AML-193 (cell line): ENCODE measurements at places on chromosomes 7 and 10.

DNA sequence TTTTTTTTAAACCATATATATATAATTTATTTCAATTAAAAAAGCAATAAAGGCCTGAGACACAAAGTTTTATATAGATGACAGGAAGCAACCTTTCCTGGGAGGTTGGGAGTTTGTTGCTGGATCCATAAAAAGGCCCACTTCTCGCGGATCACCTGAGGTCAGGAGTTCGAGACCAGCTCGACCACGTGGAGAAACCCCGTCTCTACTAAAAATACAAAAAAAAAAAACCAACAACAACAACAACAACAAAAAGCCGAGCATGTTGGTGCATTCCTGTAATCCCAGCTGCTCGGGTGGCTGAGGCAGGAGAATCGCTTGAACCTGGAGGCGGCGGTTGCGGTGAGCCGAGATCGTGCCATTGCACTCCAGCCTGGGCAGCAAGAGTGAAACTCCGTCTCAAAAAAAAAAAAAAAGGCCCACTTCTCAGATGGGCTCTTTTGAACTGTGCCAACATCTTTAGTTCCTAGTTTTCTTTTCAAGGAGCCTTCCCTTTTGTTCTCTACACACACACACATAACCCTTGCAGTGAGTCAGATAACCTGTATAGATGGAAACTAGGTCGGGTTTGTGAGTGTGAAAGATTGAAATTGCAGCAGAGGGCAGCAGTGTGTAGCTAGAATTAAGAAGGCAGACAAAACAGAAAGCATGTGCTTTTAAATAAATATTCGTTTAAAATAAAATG, 1.2 kb upstream of the SMNDC1 start:
- peak; percentile 87 for DNase-seq

DNA sequence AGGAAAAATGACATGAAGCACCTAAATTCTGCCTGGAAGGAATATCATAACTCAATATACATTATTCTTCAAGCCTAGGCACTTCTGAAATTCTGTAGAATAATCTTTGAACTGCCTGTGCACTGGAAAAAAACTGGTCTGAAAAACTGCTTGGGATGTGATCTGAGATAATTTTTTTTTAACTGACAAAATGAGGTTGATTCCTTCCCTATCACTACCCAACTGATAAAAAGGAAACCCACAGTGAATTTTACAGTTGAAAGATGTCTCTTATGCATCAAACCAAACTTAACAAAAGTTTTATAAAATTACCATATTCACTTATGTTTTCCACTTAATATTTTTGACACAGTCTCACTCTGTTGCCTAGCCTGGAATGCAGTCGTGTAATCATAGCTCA, 67.2 kb upstream of the FAM133B start:
- DNase-seq, result no peak

GRCh38 chr7:66886152-66886551, 34.9 kb upstream of the TMEM248 start:
- no peak for DNase-seq

DNA sequence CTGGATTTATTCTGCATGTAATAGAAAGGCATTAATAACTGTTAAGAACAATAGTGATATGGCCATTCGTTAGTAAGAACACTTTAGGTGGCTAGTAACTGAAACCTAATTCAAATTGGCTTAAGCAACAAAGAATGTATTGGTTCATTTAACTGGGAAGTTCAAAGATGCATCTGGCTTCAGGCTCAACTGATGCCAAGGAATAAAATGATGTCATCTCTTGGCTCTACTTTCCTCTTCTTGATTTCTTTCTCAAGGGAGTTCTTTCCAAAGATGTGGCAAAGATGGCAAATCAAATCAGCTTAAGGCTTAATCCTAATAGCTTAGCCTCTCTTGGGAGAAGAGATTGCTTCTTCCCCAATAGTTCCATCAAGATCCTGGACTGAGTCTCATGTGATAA, 51.6 kb downstream of the PIK3CG start:
- DNase-seq, result no peak

DNA sequence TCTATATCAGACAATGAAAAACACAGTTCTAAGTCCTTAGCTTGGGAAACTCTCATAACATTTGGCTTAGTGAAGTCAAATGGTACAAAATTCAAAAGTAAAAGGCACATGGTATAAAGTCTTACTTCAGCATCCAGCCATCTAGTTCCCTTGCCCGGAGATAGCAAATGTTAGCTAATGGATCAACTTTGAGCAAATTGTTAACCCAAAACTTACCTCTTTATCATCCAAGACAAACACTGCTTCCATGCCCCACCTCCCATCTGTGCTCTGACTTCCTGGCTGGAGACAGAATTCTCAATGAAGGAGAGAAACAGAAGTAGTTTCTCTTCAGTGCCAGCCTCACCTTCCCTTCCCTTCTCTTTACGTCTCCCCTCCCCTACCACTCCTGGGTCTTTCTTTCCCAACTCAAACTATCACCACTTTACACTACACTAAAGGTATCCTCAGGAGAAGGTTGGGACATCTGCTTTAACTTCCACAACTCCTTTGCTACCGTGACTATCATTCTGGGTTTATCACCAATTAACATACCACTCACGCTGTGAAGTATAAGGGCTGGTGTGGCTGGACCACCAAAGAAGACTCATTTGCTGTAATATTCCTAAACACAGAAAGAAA, 21.2 kb upstream of the ZNRF2 start:
- DNase-seq, result no peak

DNA sequence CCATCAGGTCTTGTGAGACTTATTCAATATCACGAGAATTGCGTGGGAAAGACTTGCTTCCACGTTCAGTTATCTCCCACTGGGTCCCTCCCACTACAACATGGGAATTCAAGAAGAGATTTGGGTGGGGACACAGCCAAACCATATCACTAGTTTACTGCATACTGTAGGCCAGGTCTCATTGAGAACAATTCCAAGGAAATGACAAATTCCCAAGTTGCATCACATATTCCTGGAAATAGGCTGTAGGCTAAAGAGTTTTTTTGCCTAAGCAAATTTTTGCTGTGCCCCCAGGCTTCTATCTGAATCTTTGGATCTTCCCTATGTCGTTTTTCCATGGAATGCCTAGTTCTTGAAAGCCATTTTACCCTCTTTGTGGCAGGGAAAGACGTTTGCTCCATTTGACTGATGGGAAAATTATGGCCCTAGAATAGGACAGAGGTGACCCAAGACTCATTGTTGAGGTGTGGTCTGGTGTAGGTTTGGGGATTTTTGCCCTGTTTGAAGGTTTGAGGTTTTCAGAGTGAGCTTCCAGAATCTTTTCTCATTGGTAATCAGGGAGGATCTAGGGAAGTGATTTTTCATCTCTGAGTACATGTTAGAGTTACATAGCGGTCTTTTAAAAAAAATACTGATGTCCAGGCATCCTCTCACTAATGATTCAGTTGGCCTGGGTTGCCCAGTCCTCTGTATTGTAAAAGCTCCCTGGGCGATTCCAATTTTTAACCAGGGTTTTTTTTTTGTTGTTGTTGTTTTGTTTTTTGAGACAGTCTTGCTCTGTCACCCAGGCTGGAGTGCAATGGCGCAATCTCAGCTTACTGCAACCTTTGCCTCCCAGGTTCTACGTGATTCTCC, 44.4 kb downstream of the TACR2 start:
- no peak for DNase-seq

DNA sequence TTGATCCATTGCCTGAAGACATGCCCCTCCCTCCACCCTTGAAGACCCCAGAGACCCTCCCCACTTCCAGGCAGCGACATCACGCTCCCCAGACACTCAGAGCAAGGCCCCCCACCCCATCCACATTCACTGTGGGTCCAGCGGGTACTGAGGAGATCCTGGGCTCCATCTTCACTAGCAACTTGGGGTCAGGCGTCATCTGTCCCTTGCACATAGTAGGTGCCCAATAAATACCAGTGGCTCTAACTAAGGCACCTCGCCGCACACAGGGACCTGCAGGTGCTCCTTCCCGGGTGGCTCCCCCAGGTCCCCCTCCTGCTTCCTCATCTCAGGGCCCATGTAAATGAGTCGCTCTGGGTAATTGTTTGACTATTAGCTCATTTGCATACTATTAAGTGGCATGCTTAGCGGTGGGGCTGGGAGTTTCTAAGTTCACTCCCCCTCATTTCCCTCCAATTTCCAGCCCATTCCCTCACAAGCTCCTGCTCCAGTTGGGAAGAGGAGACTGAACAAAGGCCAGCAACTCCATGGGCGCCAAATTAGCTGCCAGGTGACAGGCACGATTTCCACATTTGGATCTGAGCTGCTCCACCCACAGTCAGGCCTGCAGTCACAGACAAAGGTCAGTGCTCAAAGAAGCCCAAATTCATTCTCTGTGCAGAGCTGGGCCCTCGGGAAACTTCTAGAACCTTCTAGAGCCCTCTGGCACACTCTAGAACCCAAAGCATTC, 29.7 kb downstream of the EBF3 start:
- no peak for DNase-seq

DNA sequence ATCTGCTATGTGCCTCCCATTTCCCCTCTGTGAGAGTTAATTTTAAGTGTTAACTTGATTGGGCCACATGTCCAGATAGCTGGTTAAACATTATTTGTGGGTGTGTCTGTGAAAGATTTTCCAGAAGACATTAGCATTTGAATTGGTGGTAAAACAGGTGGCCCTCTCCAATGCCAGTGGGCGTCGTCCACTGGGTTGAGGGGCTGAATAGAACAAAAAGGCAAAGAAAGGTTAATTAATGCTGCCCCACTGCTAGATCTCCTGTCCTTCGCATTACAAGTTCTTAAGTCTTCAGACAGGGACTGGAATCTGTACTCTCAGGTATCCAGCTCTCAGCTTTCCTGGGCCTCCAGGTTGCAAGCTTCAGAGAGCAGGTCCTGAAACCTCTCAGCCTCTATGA, 1160.9 kb upstream of the LRRN3 start:
- DNase-seq, result no peak

DNA sequence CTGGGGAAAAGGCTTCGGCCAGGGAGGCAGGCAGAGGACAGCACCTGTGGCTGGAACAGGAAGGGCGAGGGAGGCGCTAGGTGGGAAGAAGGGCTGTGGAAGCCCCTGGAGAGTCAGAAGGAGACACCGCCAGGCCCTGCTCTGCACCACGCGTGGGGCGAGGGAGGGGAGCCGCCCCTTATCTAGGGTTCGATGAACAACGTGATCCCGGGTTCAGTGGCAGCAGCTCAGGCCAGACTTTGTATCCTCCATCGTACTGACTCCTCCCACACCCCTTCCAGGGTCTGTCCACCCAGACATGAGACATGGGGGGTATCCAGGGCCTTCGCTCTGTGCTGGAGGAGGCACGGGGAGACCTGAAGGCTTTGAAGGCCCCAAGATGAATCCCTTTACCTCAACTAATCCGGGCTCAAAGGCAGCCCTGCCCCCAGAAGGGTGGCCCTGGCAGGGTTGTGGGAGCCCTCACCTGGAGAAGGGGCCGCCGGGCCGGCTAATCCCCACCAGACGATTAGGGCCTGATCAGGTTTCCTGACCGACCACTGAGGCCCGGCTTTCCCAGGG, 110.8 kb downstream of the PDGFA start:
- DNase-seq, result no peak
